ENCODE measurements at places on chromosomes 6 and 20.

- no peak for DNase-seq
Observed at GRCh38 chr6:145309842-145310535, 425.3 kb downstream of the EPM2A start.

GRCh38 chr20:36274181-36274841 is 31.8 kb upstream of the DLGAP4 start:
- DNase-seq: no peak

- no peak for DNase-seq
Observed at GRCh38 chr6:25035512-25036435, 100.0 kb upstream of the RIPOR2 start.

DNA sequence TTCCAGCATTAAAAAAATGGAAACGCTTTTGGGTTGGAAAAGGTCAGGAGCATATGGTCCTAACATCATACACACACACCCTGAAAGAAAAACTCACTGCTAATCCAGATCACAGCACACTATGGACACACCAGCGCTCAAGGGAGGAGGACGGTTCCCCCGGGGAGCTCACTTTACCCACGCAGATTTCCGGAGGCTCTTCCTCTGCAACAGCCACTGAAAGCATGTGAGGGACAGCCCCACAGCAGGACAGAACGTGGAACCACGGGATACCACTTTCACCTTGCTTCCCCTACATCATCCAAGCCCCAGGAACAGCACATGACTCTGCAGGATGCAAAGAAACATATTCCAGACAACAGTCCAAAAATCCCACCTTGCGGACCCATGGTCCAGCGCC is 13.2 kb downstream of the SNHG17 start:
- no peak for DNase-seq

DNA sequence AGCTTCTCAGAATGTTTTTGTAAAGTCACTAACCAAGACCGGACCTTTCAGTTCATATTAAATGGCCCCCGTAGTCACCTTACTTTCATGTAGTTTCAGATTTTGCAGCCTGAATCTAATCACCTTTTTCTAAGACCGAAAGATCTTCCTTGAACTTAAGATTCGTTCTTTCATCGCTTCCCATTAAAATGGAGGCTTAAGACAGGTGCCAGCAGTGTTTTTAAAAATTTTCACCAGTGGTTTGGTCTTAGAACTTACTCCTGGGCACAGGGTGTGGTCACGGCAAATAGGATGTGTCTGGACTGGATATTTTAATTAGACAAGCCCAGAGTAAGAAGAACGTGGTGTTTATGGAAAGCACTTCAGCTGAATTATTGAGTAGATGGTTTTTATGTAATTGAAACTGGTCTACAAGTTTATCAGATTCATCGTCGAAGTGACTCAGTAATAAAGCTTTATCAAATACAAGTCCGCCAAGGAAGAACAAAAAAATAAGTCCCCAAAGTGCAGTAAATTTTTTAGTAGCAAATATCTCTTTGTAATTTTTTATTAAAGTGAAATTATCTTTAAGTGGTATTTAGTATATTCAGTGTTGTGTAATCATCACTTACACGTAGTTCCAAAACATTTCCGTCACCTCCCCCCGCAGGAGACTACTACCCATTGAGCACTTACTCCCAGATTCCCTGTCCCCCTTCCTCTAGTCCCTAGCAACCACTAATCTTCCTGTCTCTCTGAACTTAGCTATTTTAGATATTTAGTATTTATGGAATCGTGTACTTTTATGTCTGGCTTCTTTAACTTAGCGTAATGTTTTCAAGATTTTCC is 868 bp downstream of the SRSF3 start:
- peak; percentile 60 for DNase-seq

GRCh38 chr20:19374216-19374615 is 161.8 kb downstream of the SLC24A3 start:
- no peak for DNase-seq

DNA sequence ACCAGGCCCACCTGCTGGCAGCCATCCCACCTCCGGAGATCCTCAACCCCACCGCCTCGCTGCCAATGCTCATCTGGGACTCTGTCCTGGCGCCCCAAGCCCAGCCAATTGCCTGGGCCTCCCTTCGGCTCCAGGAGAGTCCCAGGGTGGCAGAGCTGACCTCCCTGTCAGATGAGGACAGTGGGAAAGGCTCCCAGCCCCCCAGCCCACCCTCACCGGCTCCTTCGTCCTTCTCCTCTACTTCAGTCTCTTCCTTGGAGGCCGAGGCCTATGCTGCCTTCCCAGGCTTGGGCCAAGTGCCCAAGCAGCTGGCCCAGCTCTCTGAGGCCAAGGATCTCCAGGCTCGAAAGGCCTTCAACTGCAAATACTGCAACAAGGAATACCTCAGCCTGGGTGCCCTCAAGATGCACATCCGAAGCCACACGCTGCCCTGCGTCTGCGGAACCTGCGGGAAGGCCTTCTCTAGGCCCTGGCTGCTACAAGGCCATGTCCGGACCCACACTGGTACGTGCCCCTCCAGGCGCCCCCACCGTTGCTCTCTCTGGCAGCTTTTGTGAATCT is 1.1 kb downstream of the SNAI1 start:
- no peak for DNase-seq

- no peak for DNase-seq
Observed at GRCh38 chr20:64155258-64156135, 8.8 kb upstream of the MYT1 start.

- peak; percentile 42 for DNase-seq
Observed at GRCh38 chr6:83055366-83055964, 10.2 kb downstream of the UBE3D start.

DNA sequence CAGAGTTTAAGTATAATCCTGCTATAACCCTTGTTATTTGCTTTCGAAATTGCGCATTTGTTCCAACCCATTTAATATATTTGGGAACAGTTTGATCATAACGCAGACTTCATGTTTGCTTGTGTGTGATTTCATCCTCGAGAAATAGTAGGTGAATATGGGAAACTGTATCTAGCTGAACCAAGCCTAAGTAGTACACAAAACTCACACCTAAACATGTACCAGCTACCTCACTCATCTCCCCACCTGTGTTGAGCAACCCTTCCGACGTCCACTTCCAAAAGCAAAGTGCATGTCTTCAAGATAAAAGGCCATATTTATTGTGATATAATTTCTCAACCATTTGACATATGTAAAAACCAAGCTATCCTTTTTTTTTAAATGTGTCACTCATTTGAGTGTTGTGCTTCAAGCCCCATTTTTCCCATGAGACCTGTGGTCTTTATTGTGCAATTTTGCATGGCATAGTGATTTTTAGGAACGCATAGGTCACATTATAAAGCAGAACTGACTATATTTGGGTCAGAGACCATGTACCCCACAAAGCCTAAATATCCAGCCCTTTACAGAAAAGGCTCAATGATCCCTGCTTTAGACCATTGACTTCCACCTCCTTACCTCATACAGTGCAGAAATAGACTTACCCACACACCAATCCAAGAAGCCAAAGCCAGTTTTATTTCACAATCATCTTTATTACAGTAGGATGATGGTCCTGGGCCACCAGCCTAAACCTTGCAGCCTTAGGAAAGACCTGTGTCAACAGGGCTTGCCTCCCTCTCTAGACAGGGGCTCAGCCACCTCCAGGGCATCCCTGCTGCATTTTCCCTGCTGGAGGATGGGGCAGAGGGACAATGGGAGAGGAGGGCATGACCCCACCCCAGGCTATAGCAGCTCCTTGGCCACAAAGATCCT is 7.1 kb downstream of the CCND3 start:
- DNase-seq: no peak

DNA sequence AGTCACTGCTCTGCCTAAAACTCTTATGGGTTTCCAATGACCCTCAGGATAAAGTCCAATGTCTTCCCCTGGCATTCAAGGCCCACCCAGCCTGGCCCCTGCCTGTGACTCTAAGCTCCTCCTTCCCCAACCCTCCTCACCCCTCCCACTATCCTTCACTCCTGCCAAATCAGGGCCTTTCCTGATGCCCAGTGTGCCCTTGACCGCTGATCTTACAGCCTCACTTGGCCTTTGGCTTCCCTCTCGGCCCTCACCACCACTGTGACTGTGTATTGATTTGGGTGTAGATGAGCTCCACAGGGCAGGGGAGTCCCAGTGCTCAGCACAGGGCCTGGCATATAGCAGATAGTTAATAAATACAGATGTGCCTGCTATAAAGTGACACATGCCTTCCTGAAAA is 115.7 kb downstream of the TOX2 start:
- DNase-seq: no peak

DNA sequence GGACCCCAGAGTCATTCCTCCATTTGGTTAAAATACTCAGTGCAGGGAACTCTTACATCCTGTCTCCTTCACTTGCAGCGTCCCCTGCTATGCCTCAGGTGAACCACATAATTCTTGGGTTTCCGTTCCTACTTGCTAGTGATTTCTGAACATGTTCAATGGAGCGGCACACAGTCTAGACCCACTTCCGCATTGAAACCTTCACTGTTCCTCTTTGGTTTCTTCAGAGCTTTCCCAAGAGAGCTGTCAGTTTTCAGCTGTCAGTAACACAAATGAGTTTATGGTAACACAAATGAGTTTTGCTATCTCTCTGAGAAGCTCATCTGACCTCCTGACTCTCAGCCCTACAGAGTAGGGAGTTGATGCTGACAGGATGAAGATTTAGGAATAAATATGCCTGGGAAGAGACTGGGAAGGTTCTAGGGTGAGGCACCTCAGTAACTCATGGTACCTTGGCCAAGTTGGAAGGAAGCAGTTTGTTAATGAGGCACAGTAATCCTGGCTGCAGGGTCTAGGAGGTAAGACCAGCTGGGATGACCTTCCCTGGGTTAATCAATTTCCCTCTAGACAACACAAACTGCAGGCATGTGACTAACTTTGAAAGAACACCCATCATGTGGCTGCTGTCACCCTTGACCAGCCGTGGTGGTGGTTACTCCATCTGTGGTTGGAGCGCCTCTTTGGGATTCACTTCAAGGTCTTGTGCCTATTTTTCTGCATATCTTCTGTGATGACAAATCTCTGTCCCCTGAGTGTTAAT is 5.4 kb downstream of the SYS1 start:
- no peak for DNase-seq

DNA sequence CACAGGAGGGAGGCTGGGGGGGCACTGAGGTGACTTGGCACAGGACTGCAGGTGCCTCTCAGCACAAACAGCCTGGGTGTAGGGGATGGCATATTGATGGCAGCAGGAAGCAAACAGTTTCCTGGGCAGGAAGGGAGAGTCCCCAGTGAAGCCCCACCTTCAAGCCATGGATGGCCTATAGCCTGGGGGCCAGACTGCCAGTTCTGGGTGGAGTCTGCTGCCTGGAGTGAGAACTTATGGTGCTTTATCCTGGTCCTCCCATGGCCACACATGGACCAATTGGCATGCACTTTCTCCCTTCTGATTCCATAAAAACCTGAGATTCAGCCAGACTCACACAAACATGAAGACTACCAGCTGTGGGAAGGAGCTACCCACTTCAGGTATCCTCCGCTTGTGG is 115.2 kb upstream of the NRN1 start:
- no peak for DNase-seq

GRCh38 chr6:1497761-1498105 is 108.4 kb downstream of the FOXF2 start:
- no peak for DNase-seq

DNA sequence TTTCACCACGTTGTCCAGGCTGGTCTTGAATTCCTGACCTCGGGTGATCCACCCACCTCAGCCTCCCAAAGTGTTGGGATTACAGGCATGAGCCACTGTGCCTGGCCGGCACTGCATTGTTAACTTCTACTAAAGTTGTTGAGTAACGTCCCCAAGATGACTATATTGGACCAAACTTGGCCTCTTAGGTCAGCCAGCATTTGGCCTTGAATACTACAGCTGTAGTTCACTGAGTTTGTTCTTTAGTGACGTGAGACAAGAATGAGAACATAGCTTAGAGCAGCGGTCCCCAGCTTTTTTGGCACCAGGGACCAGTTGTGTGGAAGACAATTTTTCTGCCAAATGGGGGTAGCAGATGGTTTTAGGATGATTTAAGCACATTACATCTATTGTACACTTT is 237.1 kb downstream of the TBC1D7 start:
- no peak for DNase-seq

GRCh38 chr20:47290008-47290407 is 66.5 kb downstream of the ZMYND8 start:
- DNase-seq: no peak

GRCh38 chr6:30939473-30939872 is 1.3 kb upstream of the MUCL3 start:
- no peak for DNase-seq

DNA sequence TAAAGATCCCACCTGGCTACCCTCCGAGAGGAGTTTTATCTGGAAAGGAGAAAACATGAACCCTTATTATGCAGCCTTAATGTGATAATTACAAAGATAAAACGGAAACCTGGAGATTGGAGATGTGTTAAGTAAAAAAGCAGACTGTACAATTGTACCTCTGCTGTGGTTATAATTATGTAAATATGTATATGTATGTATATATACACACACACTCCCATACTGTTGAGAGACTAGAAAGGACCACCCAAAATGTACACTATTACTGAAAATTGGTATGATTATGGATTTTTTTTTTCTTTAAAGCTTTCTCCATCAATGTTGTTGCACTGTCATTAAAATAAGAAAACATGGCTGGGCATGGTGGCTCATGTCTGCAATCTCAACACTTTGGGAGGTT is 72.1 kb upstream of the BCLAF1 start:
- DNase-seq: no peak

GRCh38 chr20:46020555-46020954 is 8.5 kb upstream of the SLC12A5 start:
- no peak for DNase-seq

GRCh38 chr20:51623255-51623654 is 80.7 kb upstream of the NFATC2 start:
- DNase-seq: no peak

GRCh38 chr6:16712931-16713484 is 48.3 kb downstream of the ATXN1 start:
- DNase-seq: no peak

DNA sequence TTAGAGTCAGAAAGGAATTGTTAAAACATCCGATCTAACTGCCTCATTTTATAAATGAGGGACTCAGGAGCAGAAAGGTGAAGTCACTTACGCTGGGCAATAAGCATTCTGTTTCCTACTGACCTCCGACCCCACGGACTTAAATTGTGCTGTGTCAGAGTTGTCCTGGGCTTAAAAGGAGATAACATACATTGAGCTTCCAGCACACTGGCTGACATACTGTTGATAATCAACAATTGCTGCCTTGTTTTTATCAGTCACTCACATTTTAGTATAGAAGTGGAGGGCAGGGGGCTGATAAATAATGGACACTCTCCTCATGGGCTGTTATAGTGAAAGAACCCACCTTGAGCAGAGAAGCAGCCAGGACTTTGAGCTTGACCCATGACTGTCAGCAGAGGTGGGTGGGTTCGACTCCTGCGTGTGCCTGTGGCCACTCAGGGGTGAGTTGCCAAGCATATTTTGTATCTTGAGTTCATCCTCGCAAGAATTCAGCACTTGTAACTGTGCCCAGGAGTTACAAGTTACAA is 166.5 kb upstream of the JARID2 start:
- DNase-seq: no peak
